LHCN-M2 (cell line): ENCODE measurements at places on chromosomes 7 and 10.
A peak's percentile ranks its signal among the peaks of the same experiment; 100 is the strongest.

DNA sequence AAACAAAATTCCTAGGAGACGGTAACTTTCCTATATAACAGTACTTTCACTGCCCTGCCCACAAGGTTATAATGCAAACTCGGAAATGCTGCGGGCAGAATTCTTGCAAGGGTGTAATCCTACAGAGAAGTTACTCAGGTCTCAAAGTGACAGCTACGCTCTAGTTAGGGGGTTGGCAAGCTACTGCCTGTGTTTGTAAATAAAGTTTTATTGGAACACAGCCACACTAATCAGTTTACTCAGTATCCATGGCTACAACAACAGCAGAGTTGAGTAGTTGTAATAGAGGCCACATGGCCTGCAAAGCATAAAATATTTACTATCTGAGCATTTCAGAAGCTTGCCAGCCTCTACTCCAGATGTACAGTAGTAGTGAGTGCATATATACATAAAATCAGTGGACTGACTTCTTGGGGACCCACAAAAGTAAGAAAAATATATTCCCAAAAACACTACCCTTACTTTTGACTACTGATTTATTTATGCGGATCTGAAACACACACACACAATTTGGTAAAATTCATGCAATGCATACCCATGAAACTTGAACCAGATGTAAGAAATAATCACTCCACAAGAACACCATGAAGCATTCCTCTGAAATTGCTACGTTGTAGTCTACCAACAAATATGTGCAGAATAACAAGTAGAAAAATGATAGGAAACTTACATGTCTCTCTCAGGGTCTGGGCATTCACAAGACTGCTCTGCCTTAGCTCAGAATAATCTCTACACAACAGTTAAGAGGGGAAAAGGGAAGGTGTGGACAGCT lies 53.0 kb downstream of the SMURF1 start:
- DNase-seq, result no peak

- peak; percentile 37 for DNase-seq
Observed at GRCh38 chr10:86674912-86675311, 6.6 kb downstream of the LDB3 start.

GRCh38 chr7:23293500-23294073 lies 5.6 kb upstream of the MALSU1 start:
- no peak for DNase-seq

DNA sequence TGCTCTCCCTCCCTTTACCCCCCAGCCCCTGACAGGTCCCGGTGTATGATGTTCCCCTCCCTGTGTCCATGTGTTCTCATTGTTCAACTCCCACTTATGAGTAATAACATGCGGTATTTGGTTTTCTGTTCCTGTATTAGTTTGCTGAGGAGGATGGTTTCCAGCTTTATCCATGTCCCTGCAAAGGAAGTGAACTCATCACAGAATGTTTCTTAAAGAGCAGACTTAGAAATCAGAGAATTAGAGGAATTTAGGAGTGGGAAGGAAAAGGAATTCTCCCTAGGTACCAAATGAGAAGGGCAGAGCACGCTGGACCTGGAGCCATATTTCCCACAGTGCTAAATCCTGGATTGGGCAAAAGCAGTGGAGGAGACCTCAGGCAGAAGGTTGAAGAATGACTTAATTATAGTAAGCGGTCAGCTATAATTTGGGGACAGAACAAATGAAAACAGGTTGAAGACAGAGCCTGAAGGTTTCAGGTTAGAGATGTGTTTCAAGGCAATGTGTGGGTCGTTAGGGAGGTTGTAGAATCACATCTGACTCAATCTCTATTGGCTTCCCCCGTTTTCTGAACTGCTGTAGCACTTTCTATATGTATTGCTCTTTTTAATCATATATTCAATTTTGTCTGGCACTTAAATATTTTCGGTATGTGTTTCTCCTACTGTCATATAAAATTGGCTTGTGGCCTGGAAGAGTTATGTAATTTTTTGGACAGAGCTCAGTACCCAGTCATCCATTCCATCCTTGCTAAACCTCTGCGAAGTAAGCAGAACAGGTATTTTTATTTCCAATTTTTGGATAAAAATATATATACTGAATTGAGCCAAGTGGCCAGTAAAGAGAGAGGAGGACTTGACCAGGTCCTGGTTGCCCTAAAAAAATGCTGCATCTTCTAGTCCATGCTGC lies 210.5 kb upstream of the KLF6 start:
- peak; percentile 70 for DNase-seq

- DNase-seq, result peak; percentile 55
Observed at GRCh38 chr10:15744217-15744865, 24.6 kb upstream of the ITGA8 start.

- no peak for DNase-seq
Observed at GRCh38 chr10:112209684-112210131, 26.1 kb upstream of the GPAM start.

GRCh38 chr7:142477079-142477651 lies 219.3 kb upstream of the PRSS58 start:
- peak; percentile 89 for DNase-seq

- DNase-seq, result no peak
Observed at GRCh38 chr10:46080886-46081285, 34.8 kb upstream of the MSMB start.

- DNase-seq, result peak; percentile 61
Observed at GRCh38 chr7:16668978-16669377, 23.0 kb downstream of the BZW2 start.

DNA sequence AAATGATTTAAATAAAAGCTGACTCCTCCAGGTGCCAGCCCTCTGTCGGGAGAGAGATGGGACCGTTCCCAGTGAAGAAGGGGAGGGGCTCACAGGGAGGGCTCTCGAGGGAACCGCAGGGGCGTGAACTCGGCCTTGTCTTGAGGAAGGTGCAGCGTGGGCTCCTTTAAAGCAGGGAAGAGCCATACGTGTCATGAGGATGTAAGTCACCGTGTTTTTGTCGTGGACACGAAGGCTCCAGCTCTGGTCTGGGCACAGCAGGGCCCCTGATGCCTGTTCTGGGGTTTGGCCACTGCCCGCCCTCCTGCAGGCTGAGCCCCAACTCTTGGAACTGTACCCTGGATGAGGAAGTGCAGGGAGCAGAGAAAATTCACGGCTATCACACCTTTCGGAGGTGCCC lies 45.0 kb downstream of the JAKMIP3 start:
- DNase-seq, result no peak

- DNase-seq, result no peak
Observed at GRCh38 chr7:143485500-143485899, 7.8 kb downstream of the TAS2R41 start.

DNA sequence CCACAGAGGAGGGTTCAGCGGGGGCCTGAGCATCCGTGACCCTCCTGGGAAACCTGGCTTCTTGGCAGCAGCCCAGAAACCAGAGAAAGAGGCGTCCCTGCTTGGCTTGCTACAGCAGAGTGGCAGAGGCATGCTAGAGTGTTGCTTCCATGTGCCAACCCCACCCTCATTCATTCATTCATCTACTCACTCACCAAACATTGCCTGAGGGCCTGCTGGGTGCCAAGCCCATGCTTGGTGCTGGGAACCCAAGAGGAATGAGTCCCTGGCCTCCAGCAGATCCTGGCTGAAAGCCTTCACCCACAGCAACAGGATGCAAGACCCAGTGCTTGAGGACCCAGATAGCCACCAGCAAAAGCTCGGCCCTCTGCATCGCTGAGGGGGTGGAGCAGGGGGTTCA lies 129.0 kb downstream of the CDH23 start:
- no peak for DNase-seq

GRCh38 chr7:102270178-102270887 lies 16.3 kb upstream of the SH2B2 start:
- no peak for DNase-seq
